ENCODE measurements at places on chromosomes 12 and 14.

DNA sequence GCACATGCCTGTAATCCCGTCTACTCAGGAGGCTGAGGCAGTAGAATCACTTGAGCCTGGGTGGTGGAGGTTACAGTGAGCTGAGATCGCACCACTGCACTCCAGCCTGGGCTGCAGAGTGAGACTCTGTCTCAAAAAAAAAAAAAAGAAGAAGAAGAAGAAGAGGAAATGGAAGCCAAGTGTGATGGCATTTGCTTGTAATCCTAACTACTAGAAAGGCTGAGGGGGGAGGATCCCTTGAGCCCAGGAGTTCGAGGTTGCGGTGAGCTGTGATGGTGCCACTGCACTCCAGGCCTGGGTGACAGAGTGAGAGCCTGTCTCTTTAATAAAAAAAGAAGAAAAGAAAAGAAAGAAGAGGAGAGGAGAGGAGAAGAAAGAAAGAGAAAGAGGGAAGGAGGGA lies 52.1 kb downstream of the LGMN start:
- no peak for DNase-seq

DNA sequence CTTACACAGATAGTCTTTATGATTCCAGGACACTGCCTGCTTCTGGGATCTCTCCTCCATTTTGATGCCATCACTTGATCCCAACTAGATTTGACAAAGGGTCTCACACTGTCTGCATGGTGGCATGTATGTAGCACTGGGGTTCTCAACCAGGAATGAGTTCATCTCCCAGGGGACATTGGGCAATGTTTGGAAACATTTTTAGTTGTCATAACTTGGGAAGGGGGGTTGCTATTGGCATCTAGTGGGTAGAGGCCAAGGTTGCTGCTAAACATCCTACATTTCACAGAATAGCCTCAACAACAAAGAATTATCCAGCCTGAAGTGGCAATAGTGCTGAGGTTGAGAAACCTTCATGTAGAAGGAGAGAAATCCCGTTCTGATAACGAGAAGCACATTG lies 376.2 kb downstream of the DPF3 start:
- DNase-seq, result no peak

GRCh38 chr12:124740691-124741137 lies 123.0 kb downstream of the SCARB1 start:
- no peak for DNase-seq

DNA sequence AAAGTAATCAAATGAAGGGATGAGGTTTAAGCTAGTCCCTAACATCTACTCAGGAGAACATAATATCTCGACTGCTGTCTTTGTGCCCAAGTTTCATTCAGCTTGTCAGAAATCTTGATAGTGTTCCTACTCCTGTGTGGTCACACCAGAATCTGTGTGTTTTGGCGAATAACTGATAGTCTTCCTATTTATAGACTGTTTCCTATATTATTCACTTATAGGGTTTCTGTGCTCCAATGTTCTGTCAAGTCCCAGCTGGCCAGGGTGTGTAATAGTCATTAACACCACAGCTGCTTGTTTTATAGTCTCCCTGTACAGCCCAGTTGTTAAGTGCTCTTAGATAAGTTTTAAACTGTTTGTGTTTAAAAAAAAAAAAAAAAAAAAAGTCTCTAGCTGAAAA lies 45.9 kb downstream of the GPR135 start:
- no peak for DNase-seq

DNA sequence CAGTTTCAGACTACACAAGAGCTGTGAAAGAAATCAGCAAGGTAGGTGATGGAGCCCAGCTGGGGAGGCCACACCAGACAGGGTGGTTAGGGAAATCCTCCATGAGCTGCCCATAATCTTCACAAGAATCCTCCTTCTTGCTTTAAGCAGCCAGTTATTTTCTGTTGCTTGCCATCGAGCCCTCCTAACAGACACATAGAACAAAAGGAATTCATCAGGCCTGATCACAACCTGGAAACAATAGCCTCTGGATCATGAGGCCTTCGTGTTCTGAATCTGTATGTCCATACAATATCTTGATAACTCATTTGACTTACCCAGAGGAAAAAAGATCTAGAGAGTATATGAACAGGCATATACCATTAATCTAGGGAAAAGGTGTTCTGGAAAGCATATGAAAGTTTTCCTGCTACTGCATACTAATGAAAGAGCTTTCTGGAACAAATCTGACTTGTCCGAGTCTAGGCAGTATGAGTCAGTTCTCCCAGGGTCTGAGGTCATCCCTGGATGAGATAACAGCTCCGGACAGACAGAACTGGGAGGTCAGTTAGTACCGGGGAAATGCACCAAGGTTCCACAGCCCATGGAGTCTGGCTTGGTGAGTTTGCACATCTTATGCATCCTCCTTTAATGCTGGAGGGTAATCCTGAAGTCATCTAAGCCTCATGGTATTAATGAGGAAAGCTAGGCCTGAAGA lies 52.8 kb upstream of the ELK3 start:
- DNase-seq, result no peak

DNA sequence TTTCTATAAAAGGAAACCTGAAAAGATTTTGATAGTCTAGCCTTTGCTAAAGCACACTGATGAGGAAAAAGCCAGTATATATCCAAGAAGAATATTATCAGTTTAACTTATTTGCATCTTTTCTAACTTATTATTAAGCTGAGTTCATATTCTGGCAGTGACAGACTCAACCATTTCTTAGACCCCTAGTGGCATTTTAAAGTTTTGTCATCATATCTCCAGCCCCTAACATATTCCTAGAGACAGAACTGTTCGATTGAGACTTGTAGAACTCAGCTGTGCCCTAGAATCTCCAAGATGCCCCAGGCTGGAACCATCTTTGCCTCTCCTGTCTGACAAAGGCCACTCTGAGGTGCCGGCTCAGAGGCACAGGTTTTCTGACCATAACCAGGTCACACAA lies 365.6 kb downstream of the NELL2 start:
- no peak for DNase-seq

GRCh38 chr14:104576232-104576969 lies 3.2 kb upstream of the C14orf180 start:
- DNase-seq, result no peak

- no peak for DNase-seq
Measured at GRCh38 chr14:94472842-94473241, 3.2 kb downstream of the SERPINA9 start.

- DNase-seq, result no peak
Measured at GRCh38 chr12:77782034-77782433, 48.7 kb upstream of the NAV3 start.

- no peak for DNase-seq
Measured at GRCh38 chr12:106527356-106527755, 55.4 kb upstream of the RFX4 start.

GRCh38 chr12:124745891-124746570 lies 117.6 kb downstream of the SCARB1 start:
- DNase-seq, result no peak

DNA sequence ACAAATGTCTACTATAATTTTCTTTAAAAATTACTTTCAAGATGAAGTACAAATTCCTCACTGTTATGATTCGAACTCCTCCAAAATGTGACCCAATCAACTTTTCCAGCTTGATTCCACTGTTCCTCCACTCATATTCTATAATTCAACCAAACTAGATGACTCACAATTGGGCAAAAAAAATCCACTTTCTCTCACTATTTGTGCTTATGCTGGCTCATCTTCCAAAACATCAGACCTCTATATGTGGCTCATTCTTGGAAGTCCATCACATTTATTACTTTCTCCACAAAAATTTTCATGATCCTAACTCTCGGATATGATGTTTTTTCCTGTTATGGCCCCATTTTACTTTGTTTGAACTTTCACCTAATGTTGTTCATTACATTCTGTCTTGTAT lies 26.9 kb upstream of the RXYLT1 start:
- no peak for DNase-seq

DNA sequence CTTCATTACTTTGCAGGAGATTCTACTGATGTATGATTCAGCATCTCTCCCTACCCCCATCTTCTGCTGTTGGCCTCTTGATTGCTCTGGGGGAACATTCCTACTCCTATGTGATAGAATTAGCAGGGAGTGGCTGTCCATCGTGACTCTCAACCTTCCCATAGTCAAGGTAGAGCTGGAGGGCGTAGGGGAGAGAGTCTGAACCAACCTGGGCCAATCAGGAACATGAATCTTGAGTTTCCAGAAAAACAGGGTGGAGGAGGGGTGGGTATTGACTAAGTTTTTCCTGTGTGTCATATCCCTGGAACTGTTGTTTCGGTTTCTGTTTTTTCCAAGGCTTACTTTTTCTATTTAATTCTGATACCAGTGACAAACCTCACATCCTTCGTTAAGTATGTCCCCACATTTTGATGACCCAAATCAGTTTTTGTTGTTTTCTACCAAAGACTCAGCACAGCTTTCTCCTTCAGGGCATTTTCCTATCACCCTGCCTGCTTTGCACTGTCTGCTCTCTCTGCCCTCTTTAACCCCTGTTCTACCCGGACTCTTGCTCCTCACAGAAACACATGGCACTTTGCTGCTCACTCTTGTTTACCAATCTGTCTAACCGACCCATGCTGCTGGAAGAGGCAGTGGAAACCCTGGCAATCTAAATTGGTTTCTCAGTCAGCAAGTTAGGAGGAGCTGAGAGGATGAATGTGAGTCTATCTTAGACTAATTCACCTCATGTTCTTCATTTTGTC lies 1428.3 kb downstream of the AACS start:
- no peak for DNase-seq

- DNase-seq, result no peak
Measured at GRCh38 chr12:52533686-52534470, 13.7 kb upstream of the KRT5 start.

- DNase-seq, result peak; percentile 66
Measured at GRCh38 chr14:102568115-102568614, 24.3 kb upstream of the RCOR1 start.

- DNase-seq, result no peak
Measured at GRCh38 chr14:95300697-95301526, 18.8 kb downstream of the CLMN start.

DNA sequence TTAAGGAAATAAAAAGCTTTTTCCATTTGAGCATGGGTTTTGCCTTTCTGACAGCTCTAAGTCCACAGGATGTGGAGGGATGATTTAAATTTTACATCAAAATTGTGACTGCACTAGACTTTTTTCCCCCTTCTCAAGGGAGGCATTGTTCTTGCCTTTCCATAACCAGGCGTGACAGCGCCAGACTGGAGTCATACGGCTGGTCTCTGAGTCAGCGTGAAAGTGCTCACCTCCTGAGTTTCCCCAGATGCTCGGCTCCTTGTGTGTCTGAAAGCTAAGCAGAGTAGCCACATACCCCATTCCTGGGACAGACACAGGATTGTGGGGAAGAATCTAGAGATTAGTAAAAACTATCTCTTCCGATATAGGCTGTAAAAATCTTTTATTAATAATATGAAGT lies 43.1 kb downstream of the SOX5 start:
- DNase-seq, result no peak

- no peak for DNase-seq
Measured at GRCh38 chr14:89466944-89467343, 49.9 kb upstream of the FOXN3 start.

- DNase-seq, result no peak
Measured at GRCh38 chr12:31507966-31508365, 83.0 kb downstream of the DENND5B start.

DNA sequence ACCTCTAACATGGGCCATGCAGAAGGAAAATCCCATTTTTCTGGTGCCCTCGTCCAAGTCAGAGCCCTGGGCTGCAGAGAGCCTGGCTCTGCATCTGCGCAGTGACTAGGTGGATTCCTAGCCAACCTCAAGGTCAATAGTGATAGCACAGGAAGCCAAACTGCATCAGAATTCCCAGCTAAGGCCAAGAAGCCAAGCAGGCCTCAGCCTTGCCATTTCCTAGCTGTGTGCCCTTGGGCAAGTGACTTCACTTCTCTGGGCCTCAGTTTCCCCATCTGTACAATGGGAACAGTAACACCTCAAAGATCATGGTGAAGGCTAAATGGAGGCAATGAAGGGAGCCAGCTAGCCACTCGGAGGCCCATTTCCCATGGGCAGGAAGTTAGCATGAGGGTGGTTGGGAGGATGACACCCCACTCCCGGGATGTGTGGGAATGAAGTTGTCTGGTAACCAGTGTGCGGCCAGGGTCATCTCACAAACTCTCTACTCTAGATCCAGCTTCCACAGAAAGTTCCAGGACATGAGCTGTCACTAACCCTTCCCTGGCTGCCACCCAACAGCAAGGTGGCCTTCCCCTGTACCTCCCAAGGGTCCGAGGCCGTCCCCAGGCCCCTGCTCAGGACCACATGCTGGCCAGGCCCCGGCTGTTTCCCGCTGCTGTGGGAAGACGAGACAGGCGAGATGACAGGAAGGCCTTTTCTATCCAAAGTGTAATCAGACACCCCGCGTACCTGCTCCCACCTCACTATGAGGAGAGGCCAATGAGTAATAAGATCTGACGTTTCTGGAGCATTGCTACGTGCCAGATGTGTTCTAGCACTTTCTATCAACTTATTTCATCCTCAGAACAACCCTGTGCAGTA lies 125.7 kb downstream of the SCARB1 start:
- DNase-seq, result no peak

DNA sequence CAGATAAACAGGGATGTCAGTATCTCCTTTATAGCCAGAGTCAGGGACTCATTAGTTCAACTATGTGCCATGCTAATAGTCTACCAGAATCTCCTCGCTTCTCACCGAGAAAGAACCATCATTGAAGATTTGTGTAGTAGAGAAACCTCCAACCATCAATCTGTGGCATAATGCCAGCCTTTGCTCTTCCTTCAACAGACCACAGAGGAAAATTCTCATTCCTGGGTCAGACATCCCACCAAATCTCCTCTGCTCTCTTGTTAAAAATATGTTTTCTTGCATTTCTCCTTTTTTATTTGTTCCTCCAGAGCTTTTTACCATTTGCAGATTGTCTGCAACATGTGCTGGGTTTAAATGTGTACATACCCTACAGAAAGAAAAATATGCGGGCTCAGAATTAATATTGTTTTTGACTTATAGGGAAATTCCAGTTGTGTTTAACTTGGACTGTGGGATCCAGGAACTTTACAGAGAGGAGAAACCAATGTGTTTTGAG lies 64.9 kb downstream of the LLPH start:
- no peak for DNase-seq

DNA sequence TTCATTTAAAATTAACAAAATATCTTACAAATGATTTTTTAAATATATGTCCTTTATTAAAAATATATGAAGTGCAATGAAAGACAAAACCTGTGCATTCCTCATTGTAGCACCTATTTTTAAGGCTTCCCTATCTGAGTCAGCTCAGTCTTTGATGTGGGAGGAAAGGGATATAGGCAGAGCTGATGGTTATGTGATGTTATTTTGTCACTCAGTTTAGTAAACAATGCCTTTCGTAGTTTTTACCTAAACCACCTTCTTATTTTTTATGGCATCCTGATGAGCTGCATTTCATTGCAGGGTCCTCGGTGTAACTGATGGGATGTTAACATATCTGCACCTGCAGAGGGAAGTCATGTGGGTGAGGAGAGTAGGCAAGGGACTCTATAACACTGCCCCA lies 58.9 kb upstream of the FRMD6 start:
- no peak for DNase-seq

DNA sequence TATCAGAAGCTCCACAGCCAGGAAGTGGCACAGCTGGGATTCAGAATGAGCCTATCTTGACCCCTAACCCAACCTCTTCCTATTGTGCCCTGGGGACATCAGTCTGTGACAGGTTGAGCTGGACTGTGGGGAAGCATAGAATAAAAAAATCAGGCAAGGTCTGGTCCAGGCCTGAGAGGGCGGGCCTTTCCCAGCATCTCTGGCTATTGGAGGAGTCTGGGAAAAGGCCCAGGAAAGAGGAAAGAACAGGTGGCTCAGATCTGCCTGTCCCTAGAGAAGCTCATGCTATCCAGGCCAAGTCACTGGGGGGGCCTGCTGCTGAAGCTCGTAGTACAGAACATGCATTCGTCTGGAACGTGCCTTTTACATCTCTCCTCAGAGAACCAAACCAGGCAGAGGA lies 100.5 kb downstream of the PPM1H start:
- DNase-seq, result no peak

- DNase-seq, result peak; percentile 95
Measured at GRCh38 chr12:110270125-110270962, 10.7 kb upstream of the ATP2A2 start.

Measured in hematopoietic multipotent progenitor cell treated with erythropoietin and hydrocortisone succinate and interleukin-3 and kit ligand, for 8 days (in vitro differentiated cells).